ENCODE measurements at places on chromosomes 5 and 9.

- no peak for DNase-seq
Measured at GRCh38 chr5:1195916-1196315, 5.5 kb upstream of the SLC6A19 start.

DNA sequence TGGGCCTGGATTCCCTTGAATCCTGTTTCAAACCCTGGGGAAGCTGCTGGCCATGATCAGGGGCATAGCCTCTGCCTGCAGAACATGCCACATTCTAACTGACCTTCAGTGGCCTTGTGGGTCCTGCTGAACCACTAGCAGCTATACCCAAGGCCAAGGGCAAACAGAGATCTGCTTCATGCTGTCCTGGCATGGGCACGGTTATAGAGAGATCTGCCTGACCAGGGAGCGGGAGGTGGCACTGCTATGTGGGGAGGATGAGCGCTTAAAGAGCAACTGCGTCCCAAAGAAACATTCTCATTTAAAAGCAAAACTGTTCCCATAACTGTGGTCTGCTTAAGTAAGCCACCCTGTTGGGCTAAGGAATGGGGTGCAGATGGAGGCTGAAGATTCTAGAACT, 36.5 kb upstream of the SYNPO start:
- no peak for DNase-seq

- DNase-seq, result no peak
Measured at GRCh38 chr5:179192185-179192890, 132.2 kb downstream of the ZNF354C start.

GRCh38 chr5:72233835-72234234, 86.2 kb downstream of the MRPS27 start:
- no peak for DNase-seq

GRCh38 chr5:178490935-178491652, 99.1 kb downstream of the COL23A1 start:
- no peak for DNase-seq

- DNase-seq, result no peak
Measured at GRCh38 chr9:132027752-132028663, 51.7 kb downstream of the MED27 start.

- no peak for DNase-seq
Measured at GRCh38 chr9:27168496-27168895, 59.5 kb downstream of the TEK start.

DNA sequence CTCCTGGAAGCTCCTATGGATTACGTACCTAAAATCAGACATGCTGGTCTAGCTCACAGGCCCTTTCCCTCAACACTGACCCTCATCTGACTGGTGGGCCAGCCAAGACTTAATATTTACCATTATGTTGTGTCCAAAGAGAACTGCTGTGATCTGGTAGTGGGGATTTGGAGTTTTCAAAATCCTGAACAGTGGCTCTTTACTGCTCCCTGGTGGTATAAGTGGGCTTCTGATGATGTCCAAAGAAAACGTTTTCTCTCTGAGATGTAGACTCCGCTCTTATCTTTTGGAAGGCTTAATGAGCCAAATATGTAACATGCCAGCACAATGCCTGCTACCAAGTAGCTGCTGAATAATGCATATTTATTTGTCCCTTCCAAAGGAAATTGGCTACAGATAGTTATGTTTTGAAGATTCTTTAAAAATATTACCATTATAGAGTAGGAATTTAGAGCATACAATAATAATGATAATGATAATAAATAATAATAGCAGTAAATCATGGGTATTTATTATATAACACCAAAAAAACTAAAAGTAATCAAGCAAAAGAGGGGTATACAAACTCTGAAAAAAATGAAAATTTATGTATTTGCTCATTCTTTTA, 406.6 kb upstream of the TNC start:
- DNase-seq, result no peak

DNA sequence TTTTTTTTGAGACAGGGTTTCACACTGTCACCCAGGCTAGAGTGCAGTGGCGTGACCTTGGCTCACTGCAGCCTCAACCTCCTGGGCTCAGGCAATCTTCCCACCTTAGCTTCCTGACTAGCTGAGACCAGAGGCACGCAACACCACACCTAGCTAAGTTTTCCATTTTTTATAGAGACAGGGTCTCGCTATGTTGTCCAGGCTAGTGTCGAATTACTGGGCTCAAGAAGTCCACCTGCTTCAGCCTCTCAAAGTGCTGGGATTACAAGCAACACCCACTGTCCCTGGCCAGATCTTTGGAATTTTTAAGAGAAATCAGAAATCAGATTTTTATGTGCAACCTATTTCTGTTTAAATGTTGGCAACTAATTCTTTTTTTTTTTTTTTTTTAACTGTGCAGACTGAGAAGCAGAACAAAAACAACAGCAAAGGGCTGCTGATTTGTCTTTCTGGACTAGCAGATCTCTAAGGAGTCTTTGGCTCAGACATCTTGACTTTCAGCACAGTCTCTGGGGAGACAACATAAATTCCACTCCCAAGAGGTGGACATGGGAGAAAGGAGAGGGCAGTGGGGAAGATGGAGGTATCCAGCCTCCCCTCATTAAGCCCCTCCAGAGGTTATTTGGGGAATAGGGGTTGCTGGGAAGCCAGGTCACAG, 54.4 kb upstream of the FABP6 start:
- DNase-seq, result no peak

DNA sequence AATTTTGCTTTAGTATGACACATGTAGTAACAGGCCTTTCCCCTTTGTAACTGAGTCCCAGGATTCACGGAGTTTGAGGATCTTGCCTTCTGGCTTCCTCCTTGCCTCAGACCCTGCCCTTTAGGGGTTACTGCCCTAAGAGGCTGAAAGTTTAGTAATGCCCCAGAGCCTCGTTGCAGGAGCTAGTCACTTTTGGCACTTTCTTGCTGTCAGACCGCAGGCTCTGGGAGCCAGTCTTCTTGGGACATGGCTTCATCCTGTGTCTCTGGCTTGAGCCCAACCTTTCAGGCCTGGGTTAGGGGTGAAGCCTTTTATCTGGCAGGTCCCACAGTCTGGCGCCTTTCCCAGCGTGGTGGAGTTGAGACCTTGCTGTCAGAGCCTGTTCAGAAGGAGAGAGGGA, 185.6 kb upstream of the DMRT1 start:
- DNase-seq, result no peak

GRCh38 chr9:11319538-11319937, 706.7 kb upstream of the PTPRD start:
- no peak for DNase-seq

- no peak for DNase-seq
Measured at GRCh38 chr9:77021922-77022782, 2.7 kb downstream of the FOXB2 start.

DNA sequence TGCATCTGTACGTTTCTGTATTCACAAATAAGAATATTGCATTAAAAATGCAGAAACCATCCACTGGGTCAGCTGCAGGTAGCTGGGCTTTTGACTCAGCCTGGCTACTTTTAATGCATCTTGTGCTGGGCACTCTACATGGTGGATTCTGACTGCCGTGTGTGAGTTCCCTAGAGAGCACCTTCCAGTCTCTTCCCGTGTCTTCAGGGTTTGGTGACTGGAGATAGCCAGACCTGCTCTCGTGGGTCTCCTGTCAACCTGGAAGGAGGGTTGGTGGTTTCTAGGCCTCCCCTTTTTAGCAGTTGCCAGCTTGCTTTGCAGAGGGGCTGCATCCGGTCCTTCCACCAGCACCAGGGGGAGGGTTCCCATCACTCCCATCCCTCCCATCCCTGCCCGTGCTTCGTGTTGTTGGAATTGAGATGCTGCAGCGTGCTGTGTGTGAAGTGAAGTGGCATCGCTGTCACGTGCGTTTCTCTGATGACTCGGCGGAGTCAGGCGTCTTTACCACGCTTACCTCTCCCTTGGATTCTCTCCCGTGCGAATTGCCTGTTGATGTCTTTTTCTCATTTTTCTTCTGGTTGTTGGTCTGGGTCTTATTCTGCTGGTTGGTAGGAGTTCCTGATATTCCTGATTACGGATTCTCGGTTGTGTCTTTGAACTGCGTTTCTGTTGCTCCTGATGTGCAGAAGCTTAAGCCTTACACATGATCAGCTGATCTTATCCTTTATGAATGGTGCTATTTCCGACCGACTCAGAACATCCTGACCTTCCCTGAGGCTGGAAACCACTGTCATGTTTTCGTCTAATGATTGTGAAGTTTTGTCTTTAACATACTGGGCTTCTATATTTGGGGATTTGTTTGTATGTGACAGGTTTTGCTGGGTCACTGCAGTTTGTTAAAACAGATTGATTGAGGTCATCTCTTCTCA, 16.9 kb downstream of the FBXW5 start:
- DNase-seq, result no peak

DNA sequence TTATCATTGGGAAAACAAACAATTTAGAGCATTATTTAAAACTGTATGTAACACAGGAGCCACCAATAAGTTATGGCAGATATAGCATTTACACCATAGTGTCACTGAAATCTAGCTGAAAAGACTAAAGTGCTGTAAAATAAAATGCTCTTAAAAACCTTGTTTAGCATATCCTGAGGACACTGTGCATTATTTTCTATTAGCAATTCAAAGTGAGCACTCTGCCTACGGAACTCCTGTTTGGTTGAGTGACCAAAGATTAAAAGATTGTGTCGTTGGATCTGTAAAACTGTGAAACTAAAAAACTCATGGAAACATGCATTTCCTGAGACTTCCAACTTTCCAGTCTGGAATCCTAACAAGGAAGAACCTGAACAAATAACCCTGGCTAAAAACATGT, 95.9 kb upstream of the C6 start:
- no peak for DNase-seq

DNA sequence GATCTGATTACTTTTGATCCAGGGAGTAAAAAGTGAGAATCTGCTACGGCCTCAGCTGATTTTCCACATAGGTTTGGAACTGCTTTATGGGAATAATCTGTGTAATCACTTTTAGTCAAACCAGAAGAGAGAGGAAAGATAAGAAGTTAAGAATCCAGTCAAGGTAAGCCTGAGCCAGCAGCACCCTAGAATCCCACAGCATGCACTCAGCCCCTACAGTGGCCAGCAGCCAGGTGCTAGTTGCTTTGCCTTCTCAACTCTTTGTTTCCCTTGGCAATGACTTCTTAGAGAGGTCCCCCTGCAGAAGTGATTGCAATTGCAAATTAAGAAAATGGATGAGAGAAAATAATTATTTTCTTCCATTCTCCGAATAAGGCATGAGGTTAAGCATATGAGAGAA, 59.7 kb upstream of the TMED7 start:
- no peak for DNase-seq

GRCh38 chr5:140318792-140319191, 15.9 kb upstream of the PFDN1 start:
- no peak for DNase-seq

GRCh38 chr5:165209101-165209727, 1703.8 kb downstream of the MAT2B start:
- no peak for DNase-seq

GRCh38 chr5:68460147-68460798, 244.7 kb downstream of the PIK3R1 start:
- DNase-seq, result peak; percentile 42

- DNase-seq, result no peak
Measured at GRCh38 chr9:90966031-90966290, 164.3 kb downstream of the SYK start.

DNA sequence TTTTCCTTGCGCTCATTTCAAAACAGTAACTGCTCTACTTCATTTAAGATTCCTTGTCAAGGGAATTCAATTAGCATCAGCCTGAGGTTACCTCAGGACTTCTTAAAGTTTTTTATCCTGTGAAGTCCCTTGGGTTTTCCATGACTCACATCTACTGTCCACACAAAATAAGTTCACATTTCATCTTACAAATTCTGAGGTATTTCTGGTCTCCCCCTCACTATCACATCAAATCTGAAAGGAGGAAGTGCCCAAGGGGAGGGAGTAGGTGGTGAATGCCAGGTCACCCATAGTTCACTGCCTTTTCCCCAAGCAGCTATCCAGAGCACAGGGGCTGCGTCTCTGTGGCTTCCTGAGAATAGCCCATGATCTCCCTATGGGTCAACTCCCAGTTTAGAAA, 227.1 kb upstream of the NREP start:
- no peak for DNase-seq

DNA sequence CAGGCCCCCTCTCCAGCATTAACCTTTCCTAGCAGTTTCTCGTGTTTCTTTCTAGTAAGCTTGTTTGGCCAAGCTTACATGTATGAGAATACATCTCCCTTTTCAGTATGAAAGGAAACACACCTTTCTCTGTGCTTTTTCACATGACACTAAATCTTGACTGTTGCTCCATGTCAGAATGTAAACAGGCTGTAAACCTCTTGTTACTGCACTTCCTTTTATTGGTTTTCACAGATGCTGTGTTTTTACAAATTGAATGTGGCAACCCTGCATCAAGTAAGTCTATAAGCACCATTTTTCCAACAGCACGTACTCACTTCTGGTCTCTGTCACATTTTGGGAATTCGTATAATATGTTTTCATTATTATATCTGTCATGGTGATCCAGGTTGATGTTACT, 2.2 kb upstream of the CANX start:
- no peak for DNase-seq

DNA sequence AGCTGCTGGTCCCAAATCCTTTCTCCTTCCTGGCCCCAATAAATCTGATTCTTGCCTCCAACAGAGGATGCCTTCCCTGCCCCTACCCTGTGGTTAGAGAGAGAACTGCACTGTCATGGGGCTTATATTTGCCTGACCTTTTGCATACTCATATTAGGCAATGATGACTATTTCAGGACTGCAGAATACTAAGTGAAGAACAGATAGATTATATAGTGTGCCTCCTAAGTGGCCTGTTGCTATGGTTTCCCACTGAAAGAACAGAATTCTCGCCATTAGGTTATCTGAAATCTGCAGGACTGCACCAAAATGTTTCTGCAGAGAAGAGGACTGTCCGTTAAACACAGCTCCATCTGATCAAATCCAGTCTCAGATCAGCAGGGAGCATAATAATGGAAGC, 87.3 kb upstream of the CCNG1 start:
- DNase-seq, result no peak

GRCh38 chr9:121598965-121599871, 52.2 kb upstream of the DAB2IP start:
- no peak for DNase-seq

DNA sequence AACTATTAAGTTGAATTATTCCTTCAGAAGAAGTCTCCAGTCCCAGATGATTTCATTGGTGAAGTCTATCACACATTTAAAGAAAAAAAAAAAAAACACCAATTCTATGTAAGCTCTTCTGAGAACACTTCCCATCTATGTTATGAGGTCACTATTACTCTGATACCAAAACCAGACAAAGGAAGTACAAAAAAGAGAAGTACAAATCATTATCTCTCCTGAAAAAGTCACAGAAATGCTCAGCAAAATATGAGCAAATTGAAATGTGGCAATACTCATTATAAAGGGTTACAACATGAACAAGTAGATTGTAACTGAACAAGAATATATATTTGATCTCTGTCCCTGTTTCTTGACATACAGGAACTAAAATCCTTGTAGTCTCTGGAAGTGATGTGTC, 280.4 kb downstream of the TLE1 start:
- no peak for DNase-seq

DNA sequence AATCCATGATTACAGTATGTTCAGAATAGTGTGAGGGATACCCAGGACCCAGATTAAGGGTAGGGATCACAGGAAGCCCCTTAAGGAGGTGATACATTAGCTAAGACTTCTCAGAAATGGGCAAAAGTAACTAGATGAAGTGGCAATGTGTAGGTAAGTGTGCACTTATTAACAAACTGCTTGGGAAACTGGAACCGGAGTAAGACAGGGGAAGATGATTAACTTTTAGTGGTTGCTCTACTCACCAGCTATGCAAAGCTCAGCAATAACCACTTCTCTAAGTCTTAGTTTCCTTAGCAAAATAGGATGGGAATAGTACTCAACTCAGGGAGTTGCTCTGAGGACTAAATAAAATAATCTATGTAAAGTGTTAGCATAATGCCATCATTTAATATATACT, 182.2 kb downstream of the MCTP1 start:
- no peak for DNase-seq

GRCh38 chr9:122031776-122032175, 61.3 kb downstream of the TTLL11 start:
- DNase-seq, result no peak
